ENCODE measurements at places on chromosomes 4 and X.

DNA sequence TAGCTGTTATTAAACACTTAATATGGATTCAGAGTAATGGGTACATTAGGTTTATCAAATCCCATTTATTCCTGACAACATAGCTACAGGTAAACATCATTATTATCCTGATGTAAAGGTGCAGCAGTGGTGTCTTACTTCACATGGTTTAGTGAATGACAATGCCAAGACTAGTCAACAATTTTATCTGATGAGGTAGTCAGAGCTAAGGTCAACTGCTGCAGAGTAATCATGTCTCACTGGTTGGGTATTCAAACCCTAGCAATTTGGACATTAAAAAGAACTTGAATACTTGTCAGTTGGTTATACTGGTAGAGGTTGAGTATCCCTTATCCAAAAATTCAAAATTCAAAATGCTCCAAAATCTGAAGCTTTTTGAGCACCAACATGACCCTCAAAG is 117.6 kb downstream of the MAB21L2 start:
- no peak for ATAC-seq

GRCh38 chr4:22014222-22014741 is 65.7 kb upstream of the KCNIP4 start:
- ATAC-seq = peak; percentile 85

DNA sequence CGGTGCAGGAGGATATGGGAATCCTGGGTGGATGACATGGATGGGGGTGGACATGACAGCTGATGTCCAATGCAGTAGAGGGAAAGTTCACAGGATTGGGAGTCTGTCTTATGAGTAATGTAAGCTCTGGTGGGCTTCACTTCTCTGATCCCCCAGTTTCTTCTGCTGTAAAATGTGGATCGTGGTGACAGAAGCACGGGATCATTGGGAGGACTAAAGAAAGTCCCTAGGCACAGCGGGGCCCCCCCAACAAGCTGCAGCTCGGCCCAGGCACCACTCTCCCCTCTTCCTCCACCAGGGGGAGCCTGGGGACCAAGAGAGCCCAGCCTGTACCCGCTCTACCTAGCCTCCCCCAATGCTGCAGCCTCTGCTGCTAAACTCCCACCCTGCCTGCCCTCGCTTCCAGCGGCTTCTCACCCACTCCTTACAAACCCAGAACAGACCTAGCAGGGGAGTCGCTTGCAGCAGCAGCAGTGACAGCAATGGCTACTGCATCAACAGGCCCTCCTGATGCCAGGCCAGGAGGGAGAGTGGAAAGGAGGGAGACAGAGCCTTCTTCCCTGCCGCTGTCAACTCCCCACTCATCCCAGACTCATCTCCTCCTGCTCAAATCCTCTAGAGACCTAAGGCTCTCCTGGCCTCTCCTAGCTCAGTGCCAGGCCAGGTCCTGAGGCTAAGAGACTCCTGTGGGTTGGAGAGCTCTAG is 36.1 kb upstream of the IQSEC2 start:
- peak; percentile 73 for ATAC-seq

DNA sequence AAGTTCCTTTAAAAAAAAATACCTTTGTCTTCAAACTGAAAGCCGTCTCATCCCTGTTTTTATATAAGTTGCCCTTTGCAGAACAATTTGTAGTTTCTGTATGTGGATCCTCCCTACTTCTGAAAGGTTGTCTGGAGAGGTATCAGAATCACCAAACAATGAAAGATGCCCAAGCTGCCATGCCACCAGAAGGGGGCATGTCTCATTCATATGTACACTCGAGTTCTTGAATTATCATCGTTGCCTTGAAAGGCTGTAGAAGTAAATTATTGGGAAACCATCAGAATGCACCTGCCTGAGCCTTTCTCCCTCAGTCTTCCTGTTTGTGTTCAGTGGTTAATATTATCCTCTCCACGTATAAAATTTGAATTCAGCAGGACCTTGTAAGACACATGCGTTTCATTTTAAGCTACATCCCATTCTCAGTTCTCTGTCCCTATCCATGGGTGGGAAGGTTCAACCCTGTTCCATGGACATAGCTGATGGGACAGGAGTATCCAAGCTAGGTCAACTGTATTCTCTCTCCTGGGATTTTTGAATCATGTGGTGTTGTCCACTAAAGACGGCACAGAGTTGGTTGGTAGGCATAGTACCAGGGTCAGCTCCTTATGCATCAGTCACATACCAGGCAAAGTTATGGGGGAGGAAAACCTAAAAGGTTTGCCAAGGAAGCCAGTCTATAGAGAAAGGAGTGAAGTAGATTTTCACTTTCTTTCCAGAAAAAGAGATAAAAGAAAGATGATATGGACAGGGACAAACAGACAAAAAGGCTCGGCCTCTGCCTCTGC is 24.0 kb downstream of the GALNT7 start:
- no peak for ATAC-seq

DNA sequence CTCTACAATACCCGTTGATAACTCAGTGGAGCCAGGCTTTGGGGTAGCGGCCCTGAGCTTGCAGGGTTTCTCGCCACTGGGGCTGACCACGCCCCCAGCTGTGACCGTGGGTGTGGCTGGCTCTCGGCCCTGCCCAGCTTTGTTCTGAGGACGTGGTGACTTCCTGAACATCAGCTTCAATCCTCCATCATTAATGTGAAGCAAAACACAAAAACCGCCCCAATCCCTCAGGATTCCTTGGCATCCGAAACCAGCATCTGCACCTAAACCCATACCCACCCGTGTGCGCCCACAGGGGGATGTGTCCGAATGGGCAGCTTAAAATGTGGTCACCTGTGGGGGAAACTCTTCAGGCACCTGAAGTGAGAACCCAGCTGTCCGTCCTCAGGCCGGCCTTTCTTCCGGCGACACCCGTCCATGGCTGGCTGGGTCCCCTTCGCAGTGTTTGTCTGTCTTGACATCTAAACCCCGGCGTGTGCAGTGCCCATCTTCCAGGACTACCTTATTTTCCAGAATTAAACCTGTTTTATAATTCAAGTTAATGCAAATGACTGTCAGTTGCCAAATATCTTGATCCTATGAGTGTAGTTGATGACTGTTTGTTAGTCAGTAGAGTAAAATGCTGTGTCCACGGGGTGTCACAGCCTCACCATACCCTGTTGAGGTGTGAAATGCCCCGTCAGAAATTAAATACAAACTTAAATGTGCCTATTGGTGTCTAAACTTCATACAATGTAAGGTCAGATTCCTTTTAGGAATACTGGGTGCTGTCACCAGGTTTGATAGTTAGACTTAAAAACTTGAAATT is 27.3 kb downstream of the NELFA start:
- peak; percentile 34 for ATAC-seq

DNA sequence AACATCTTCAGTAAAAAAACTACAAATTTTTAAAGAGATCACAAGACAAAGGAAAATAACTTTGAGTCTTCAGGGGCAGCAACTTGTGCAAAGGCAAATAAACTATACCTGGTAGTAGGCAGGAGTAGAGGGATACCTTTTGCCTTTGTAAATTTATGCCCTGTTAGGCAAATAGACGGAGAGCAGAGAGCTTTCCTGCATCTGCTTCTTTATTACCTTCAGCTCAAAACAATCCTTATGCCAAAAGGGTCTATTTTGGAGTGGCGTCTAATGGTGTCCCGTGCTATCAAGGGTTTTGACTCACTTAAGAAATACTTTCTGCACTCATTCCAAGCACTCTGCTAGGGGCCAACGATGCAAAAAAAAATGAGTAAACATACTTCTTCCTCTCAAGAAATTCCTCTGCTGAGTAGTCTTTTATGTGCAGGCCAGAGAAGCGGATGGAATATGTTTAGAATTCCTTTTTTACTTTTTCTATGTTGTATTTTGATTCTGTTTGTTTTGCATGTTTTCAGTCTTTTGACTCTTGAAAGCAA is 131.9 kb downstream of the ANXA5 start:
- no peak for ATAC-seq

- ATAC-seq = no peak
Observed at GRCh38 chr4:10500776-10501175, 43.5 kb upstream of the ZNF518B start.

DNA sequence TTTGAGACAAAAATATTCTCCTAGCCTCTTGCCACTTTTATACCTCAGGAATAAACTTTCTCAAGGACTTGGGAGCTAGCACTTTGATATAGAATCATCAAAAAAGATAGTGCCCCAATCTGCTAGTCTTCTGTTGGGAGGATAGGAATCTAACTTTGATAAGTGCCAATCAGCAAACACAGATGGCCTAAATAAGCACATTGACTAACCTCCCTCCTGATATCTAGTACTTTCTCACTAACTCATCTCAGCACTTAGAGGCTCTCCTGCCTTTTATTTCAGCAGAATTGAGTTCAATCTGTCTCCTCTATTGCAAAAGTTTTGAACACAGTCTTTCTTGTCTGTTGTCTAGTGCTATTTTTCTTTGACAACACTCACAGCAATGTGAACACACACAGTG is 798.4 kb upstream of the FTHL17 start:
- no peak for ATAC-seq

DNA sequence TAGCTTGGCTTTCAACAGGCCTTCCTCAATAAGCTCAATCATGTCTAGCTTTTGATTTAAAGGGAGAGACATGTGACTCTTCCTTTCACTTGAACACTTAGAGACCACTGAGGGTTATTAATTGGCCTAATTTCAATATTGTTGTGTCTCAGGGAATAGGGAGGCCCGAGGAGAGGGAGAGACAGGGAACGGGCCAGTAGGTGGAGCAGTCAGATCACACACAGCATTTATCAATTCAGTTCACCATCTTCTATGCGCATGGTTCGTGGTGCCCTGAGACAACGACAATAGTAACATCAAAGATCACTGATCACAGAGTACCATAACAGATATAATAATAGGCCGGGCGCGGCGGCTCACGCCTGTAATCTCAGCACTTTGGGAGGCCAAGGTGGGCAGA is 17.8 kb downstream of the ZNF81 start:
- no peak for ATAC-seq

GRCh38 chr4:46890056-46890455 is 19.0 kb downstream of the COX7B2 start:
- no peak for ATAC-seq

GRCh38 chrX:95076449-95076848 is 1402.4 kb downstream of the FAM133A start:
- no peak for ATAC-seq

- ATAC-seq = no peak
Observed at GRCh38 chr4:121073004-121073435, 685 bp upstream of the NDNF start.

GRCh38 chr4:85728464-85728863 is 253.5 kb downstream of the ARHGAP24 start:
- no peak for ATAC-seq

DNA sequence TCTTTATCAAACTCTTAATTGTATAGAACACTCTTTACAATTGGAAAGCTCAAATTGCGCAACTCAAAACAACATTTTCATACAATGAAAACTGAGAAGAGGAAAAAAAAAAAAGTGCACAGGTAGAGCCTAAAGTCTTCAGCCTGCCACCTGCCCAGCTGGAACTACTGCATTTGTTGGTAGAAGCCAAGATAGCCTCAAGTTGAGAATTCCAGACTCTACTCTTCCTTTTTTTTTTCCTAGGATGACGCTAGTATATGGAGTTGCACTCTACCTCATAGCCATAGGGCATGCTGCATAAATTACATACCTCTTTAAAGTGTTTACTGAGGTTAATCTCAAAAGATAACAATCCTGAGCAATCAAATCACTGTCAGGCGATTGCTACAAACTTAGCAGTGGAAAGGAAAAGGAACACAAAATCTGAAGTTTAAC is 13.6 kb downstream of the ABCG2 start:
- ATAC-seq = peak; percentile 33

DNA sequence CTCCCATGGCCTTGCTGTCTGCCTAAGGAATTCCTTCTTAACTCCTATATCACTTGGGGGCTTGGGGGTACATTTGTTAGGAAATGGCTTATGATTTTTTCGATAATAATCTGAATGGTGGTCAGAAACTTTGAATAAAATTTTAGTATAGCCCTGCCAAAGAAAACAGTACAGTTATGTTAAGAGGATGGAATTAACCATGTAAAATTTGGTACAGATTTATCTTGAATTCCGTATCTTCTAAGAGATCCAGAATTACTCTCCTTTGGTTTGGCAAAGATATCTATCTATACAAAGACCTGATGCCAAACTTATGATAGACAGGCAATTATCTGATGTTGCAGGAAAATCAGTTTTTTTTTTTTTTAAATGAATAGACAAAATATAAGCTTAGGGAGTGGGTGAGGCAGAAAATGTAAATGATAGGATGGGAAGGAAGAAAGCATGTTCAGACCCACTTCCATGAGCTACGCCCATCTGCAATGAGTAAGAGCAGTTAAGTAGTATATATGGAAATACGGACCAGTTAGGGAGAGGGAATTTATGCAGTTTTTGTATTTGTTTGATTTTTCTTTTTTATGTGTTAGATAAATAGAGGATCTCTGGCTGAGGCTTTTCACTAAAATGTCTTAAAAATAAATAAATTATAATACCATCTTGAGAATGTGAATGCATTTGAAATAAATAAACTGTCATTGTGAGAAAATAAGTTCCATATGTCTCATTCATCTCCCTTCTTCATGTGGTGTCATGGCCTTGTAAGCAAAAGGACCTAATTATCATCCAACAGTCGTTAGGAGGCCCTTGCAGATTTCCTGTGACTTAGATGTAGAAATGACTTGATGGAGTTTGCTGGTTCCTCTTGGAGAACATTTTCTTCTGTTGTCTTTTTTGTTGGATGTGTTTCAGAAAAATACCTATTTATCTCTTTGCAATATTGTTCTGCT is 389.6 kb downstream of the ARHGAP24 start:
- ATAC-seq = no peak

- no peak for ATAC-seq
Observed at GRCh38 chr4:89273741-89274141, 33.9 kb downstream of the GPRIN3 start.

- ATAC-seq = no peak
Observed at GRCh38 chr4:58514299-58514698, 1404.1 kb upstream of the IGFBP7 start.

- ATAC-seq = no peak
Observed at GRCh38 chr4:148774134-148774533, 331.9 kb upstream of the NR3C2 start.

DNA sequence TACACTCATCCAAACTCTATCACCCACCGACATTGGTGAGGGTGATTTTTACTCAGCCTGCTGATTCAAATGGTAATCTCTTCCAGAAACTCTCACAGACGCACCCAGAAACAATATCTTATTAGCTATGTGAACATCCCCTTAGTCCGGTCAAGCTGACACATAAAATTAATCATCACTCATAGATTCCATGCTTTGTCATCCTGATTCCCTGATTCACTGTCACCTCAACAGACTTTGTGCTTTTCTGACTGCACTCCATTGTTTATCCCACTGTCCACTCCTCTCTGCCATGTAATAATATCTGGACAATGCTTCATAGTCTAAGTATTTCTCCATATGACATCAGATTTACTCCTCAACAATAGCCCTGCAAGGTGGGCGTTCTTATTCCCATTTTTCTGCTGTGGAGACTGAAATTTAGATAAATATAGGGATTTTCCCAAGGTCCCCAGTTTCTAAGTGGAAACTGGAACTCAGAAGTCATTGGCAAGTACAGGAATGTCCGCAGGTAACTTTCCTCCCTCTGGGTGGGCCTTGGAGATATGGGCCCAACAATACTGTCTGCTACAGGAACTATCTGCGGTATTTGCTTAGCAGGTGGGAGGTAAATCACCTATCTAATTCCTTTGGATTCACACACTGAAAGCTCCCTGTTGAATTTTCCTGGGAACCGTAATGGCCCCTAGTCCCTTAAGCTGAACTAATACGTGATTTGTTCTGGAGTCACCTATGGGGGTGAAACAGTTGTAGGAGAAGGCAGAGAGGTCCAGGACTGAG is 228.6 kb upstream of the BCOR start:
- peak; percentile 37 for ATAC-seq

GRCh38 chr4:1260418-1261106 is 11.6 kb upstream of the CTBP1 start:
- peak; percentile 10 for ATAC-seq
